ENCODE measurements at places on chromosomes 1 and 21.
A peak's percentile ranks its signal among the peaks of the same experiment; 100 is the strongest.

- no peak for DNase-seq
Observed at GRCh38 chr1:43878854-43879253, 54.7 kb upstream of the ARTN start.

DNA sequence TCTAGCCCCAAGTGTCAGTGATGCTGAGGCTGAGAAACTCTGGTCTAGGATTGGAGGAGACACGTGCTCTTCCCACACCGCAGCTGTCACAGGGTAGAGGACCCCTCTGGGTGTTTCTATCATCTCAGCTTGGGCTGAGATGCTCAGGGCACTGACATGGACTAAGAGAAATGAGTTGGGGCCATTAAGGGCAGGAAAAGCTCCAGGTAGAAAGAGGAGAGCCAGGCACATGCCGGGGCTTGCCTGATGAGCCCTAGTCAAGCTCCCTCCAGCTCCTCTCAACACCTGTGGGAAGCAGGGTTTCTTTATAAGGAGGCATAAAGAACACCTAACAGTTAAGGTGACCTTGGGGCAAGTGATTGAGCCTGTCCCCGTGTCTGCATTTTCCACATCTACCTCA lies 17.3 kb downstream of the ABCA4 start:
- peak; percentile 12 for DNase-seq

GRCh38 chr21:14567331-14568279 lies 21.5 kb upstream of the SAMSN1 start:
- no peak for DNase-seq

- no peak for DNase-seq
Observed at GRCh38 chr1:78715181-78715661, 65.6 kb downstream of the IFI44 start.

DNA sequence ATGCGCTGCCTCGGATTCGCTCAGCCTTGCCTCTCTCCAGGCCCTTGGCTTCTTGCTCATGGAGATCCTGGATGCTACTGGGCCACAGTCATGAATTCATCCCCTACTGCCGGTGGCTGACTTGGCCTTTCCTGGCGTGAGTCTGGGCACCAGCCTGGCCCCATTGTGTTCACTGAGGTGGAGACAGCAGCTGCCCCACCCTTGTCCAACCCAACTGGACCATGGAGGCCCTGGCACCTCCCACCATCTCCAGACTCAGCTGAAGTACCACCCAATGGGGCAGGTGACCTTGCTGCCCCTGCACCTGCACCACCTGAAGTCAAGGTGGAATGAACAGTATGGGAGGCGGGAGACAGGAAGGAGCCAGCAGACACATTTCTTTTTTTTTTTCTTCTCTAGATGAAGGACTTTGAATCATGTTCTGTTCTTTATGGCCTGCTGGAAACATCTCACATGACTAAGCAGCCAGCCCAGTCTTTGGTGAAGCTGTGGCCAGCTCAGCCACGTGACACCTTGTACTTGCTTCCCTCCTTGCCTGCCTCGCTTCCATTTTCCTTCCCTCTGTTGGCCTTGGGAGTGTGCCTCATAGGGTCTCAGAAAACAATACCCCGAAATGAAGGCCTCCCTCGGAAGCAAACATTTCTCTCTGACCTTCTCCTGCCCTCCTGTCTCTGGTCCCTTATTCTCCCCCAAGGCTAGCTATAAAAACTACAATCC lies 3.8 kb upstream of the SLC30A2 start:
- DNase-seq, result no peak

DNA sequence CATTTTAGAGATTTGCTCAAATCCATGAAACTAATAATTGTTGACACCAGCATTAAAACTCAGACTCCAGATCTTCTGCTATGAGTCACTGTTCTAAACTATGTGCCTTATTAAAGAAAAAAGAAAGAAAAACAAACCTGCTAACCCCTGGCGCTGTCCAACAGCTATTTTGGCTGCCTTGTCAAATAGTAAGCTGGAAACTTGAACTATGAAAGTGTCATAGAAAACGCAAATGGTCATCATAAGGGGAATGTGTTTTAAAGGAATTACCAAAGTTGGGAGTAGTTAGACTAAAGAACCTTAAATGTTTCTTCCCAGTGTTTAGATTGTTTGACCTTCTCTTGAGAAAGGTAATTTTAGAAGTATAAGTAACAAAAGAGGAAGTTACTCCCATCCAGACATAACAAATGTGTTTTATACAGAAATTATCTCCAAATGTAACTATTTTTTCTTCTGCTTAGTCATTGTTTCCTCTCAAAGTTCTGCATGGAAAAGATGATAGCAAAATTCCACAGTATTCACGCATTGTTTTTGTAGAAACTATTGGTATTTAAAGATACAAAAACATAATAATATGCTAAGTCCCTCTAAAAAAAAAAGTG lies 272.4 kb downstream of the TPR start:
- peak; percentile 33 for DNase-seq

GRCh38 chr1:244727871-244728474 lies 75.0 kb downstream of the DESI2 start:
- DNase-seq, result no peak

GRCh38 chr1:177278626-177279390 lies 108.0 kb downstream of the BRINP2 start:
- peak; percentile 23 for DNase-seq
